ENCODE measurements at places on chromosomes 7 and 10.

- no peak for DNase-seq
These were observed 1000.9 kb downstream of the LRMDA start for GRCh38 chr10:76432016-76433012.

- DNase-seq, result no peak
These were observed 175.6 kb downstream of the FAM107B start for GRCh38 chr10:14598809-14599764.

DNA sequence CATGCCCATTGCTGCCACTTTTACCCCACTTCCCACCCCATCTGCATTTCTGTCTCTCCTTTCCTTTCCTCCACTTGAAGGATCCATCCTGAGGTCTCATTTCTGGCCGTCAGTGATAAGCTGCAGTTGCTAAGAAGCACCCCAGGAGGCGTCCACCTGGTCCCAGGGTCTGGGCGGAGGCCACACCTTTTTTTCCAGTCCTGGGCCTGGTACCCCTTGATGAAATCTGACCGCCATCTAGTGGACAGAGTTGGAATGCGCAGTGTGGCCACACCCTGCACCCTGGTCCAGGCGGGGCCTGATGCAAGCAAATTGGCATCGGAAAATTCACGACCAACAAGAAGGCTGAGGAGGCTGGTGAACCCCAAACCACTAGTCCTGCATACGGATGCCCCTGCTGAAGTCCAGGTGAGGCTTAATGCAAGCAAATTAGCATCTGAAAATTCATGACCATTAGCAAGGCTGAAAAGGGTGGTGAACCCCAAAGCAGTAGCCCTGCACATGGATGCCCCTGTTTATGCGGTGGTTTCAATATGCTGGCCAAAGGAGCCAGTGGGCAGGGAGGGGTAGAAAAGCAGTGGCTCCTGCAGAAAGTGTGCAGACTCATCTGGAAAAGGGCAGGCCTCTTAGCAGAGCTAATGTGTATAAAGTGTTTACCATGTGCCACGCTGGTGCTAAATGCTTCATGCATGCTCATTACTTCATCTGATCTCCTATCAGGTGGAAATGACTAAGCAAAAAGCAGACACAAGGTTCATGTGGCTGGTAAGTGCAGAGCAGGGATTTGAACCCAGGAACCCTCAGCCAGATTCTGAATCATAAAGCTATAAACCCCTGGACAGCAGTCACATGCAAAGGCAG lies 43.2 kb downstream of the GPAM start:
- no peak for DNase-seq

- no peak for DNase-seq
These were observed 20.0 kb downstream of the KCP start for GRCh38 chr7:128890306-128891109.

DNA sequence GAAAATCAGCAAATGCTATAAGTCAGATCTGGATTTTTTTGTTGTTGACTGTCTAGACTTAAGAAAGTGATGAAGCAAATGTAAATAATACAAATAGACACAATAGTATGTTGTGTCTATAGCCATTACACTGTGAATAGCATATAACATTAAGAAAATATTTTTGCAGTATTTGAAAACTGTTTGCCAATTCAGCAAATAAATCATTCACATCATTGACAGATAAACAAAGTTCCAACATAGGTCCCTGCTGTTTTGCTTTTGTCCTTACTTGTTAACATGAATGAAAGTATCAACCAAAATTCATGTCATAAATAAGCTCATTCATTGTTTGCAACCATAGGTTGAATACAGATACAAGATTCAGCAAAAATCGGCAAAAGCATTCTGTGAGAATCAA lies 200.5 kb downstream of the KIF20B start:
- DNase-seq, result no peak

GRCh38 chr10:121065330-121065729 lies 214.2 kb downstream of the WDR11 start:
- no peak for DNase-seq

GRCh38 chr10:112753961-112754411 lies 196.1 kb upstream of the TCF7L2 start:
- DNase-seq, result no peak

- no peak for DNase-seq
These were observed 980 bp downstream of the FHIP2A start for GRCh38 chr10:114822444-114823076.

- DNase-seq, result no peak
These were observed 64.4 kb downstream of the HBP1 start for GRCh38 chr7:107233174-107233573.

GRCh38 chr7:42661312-42661711 lies 250.6 kb downstream of the C7orf25 start:
- peak; percentile 69 for DNase-seq

DNA sequence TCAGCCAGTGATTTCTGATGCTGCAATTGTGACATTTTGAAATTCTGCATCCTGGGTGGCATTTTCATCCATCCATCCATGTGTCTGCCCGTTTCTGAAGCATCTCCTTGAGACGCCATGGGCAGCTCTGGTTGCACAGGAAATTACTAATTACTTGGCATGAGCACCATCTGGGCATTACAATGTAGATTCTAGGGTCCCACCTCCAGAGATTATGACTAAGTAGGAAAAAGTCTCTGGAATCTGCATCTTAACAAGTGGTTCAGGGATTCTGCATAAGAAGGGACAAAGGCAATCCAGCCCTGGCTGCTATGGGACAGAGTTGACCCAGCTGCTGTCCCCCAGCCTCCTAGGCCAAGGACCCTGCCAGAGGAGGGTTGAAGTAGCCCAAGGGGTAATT lies 65.3 kb downstream of the CUZD1 start:
- DNase-seq, result no peak

DNA sequence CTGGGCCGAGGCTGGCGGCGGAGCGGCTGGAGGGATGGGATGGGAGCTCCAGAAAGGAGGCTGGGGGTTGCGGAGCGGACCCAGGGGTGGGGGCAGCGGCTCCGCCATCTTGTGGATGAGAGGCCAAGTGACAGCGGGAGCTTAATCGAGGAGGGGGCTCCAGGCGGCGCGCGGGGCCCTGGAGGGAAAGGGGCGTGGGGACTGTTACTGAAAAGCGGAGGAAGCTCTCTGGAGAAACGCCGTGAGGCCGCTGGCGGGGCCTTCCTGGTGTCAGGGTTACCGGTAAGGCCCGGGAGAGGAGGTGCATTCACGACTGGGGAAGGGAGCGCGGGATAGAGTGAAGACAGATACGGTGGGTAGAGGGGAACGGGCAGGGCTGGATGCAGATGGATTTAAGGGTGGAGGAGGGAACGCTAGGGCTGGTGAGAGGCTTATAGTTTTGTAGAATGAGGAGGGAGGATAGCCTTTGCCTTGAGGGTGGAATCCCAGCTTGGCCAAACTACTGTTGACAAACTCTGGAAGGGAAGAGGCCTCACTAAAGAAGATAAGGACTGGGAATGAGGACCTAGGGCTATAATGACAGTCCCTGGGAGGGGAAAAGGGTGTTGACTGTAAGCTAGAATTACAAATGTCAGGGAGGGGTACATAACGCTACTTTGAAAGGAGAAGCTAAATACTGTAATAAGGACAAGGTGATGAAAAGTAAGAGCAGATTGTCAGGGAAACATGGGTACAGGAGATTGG lies 535 bp downstream of the BTRC start:
- DNase-seq, result no peak

- no peak for DNase-seq
These were observed 123.2 kb downstream of the TACC2 start for GRCh38 chr10:122112021-122112616.

- DNase-seq, result no peak
These were observed 124.1 kb downstream of the PTPN20 start for GRCh38 chr10:47035171-47035818.

- DNase-seq, result no peak
These were observed 160.7 kb downstream of the MAD1L1 start for GRCh38 chr7:2072042-2072441.

GRCh38 chr7:105028004-105028403 lies 14.0 kb downstream of the KMT2E start:
- DNase-seq, result no peak
